Effector CD8-positive, alpha-beta T cell (primary cell): ENCODE measurements at places on chromosomes 11 and 22.

GRCh38 chr22:18997306-18997924, 61.3 kb upstream of the PRODH start:
- no peak for DNase-seq

DNA sequence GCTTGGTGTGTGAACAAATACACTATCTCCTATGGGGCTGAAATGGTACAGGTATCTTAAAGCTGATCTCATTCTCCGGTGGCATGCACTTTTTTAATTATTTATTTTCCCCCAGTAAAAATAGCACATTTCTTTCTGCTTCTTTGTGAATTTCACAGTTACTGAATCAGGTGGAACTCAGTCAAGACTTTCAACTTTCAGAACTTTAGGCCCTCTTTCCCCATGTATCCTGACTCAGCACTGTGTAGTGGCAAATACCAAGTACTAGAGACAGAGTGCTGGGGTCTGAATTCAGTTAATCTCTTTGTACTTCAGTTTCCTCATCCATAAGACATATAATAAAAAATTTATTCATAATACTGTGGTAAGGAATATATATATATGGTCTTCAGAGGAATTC, 223.9 kb downstream of the CSNK2A3 start:
- DNase-seq, result no peak

DNA sequence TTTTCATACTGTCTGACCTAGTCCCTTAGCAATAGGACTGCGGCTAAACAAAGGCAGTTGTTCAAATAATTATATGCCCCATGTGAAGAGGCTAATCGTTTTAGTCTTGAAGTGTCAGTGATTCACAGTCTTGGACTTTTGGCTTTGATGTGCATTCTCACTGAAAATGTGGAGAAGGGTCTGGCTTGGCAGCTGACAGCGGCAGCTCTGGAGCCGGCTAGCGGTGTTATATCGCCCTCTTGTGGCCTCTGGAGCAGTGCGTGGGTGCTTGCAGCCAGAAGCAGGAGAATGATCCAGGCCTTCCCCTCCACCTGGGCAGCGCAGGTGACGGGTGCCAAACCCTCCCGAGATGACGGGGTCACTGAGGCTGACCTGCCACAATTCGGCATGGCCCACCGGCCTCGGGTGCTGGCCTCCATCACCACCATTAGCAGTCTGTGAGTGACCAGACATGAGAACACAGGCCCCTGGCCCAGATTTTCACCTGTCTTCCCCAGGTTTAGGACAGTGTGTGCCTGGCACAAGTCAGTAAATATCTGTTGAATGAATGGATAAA, 90.3 kb upstream of the PITPNB start:
- DNase-seq, result peak; percentile 42

GRCh38 chr11:117842131-117842941, 17.8 kb upstream of the FXYD2 start:
- no peak for DNase-seq

- no peak for DNase-seq
Observed at GRCh38 chr11:26276798-26277424, 55.0 kb upstream of the ANO3 start.

GRCh38 chr11:251550-251949, 14.8 kb downstream of the PSMD13 start:
- no peak for DNase-seq

DNA sequence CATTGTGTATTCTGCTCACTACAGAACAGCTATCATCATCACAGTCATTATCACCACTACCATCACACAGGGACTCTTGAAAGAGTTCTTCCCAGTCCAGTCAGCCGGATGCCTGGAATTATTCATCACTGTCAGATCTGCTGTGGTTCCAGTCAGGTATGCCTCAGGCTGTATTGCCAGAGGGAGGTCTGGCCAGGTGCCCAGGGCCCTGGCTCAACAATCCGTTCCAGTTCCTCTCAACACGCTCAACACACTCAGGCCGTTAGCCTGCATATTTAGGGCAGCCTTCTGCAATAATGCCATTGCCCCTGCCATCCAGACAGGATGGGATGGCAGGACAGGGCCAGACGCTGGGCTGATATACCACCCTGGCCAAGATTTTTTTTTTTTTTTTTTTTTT, 28.6 kb upstream of the RASL10A start:
- no peak for DNase-seq
